Adipose tissue (tissue), 3 donors: ENCODE measurements at places on chromosomes 7 and 10. TPM values are rescaled to one million over a fixed set of nuclear protein-coding genes. Genes with fewer than 3 reads are reported as not detected.

Gene CCDC3
- polyA plus RNA-seq = 21.1 TPM

Gene UNCX
- not detected for polyA plus RNA-seq

Gene GRID1
- 0.71 TPM for polyA plus RNA-seq

Gene ADAM22
- 0.46 TPM for polyA plus RNA-seq

Gene CALU
- 75.9 TPM for polyA plus RNA-seq

Gene CLEC2L
- not detected for polyA plus RNA-seq

Gene ZNF488
- 0.06 TPM for polyA plus RNA-seq

Gene CYP2C19
- polyA plus RNA-seq = not detected

Gene AKR1C2
- polyA plus RNA-seq = 394 TPM

Gene ELFN1
- 0.67 TPM for polyA plus RNA-seq

Gene ADIRF
- polyA plus RNA-seq = 135 TPM

Gene VWA2
- 0.22 TPM for polyA plus RNA-seq

Gene FAM221A
- 6.4 TPM for polyA plus RNA-seq

Gene CLRN3
- not detected for polyA plus RNA-seq

Gene TSPAN33
- 9.2 TPM for polyA plus RNA-seq

Gene HMX2
- polyA plus RNA-seq = not detected

Gene FAM131B
- polyA plus RNA-seq = 0.09 TPM

Gene GDF2
- not detected for polyA plus RNA-seq

Gene PLA2G12B
- not detected for polyA plus RNA-seq

Gene TMEM196
- polyA plus RNA-seq = 0.29 TPM

Gene WDFY4
- polyA plus RNA-seq = 0.54 TPM

Gene CPEB3
- 1.3 TPM for polyA plus RNA-seq

Gene HERC4
- 14.8 TPM for polyA plus RNA-seq

Gene LLCFC1
- polyA plus RNA-seq = not detected

Gene JAKMIP3
- 0.31 TPM for polyA plus RNA-seq

Gene NPC1L1
- 0.38 TPM for polyA plus RNA-seq

Gene TIAL1
- 34.7 TPM for polyA plus RNA-seq

Gene PNLIPRP1
- polyA plus RNA-seq = 3,165 TPM

Gene EIF3A
- 59.4 TPM for polyA plus RNA-seq

Gene FAM25C
- polyA plus RNA-seq = not detected

Gene TUBAL3
- 0.04 TPM for polyA plus RNA-seq

Gene STOX1
- polyA plus RNA-seq = 0.72 TPM

Gene CD36
- 1,338 TPM for polyA plus RNA-seq

Gene RBP3
- not detected for polyA plus RNA-seq

Gene TSPAN13
- 52.1 TPM for polyA plus RNA-seq

Gene LRRC4
- polyA plus RNA-seq = 0.17 TPM

Gene TUBB8
- 0.17 TPM for polyA plus RNA-seq

Gene ZNF680
- polyA plus RNA-seq = 2.2 TPM

Gene IL6
- polyA plus RNA-seq = 80.3 TPM

Gene CISD1
- polyA plus RNA-seq = 18.0 TPM

Gene DGKI
- polyA plus RNA-seq = 0.03 TPM

Gene AKR1C4
- not detected for polyA plus RNA-seq

Gene TMEM213
- polyA plus RNA-seq = 0.15 TPM

Gene ANAPC16
- 165 TPM for polyA plus RNA-seq

Gene SP8
- not detected for polyA plus RNA-seq

Gene HGF
- 0.53 TPM for polyA plus RNA-seq

Gene PTPRN2
- polyA plus RNA-seq = 8.0 TPM

Gene HILPDA
- 136 TPM for polyA plus RNA-seq

Gene TCF7L2
- polyA plus RNA-seq = 5.4 TPM

Gene TBXAS1
- polyA plus RNA-seq = 15.7 TPM

Gene TRPV5
- not detected for polyA plus RNA-seq

Gene NANOS1
- polyA plus RNA-seq = 6.8 TPM
